ENCODE measurements at places on chromosomes 3 and 15.

- DNase-seq = no peak
These were observed 69.8 kb upstream of the CTXND1 start for GRCh38 chr15:80321853-80322252.

- no peak for DNase-seq
These were observed 77.2 kb downstream of the FAM81A start for GRCh38 chr15:59515190-59515589.

- no peak for DNase-seq
These were observed 120.3 kb upstream of the PRR20G start for GRCh38 chr3:127408022-127408683.

GRCh38 chr3:8593021-8593827 is 51.4 kb downstream of the SSUH2 start:
- no peak for DNase-seq

- DNase-seq = no peak
These were observed 309.8 kb upstream of the CCDC54 start for GRCh38 chr3:107067421-107067820.

GRCh38 chr3:157093096-157093495 is 66.9 kb downstream of the CCNL1 start:
- DNase-seq = no peak

- no peak for DNase-seq
These were observed 179.9 kb downstream of the FAM43A start for GRCh38 chr3:194865615-194866014.

- DNase-seq = peak; percentile 7
These were observed 112.2 kb upstream of the SLC4A7 start for GRCh38 chr3:27596334-27596841.

GRCh38 chr3:557972-558371 is 361.4 kb downstream of the CHL1 start:
- no peak for DNase-seq

DNA sequence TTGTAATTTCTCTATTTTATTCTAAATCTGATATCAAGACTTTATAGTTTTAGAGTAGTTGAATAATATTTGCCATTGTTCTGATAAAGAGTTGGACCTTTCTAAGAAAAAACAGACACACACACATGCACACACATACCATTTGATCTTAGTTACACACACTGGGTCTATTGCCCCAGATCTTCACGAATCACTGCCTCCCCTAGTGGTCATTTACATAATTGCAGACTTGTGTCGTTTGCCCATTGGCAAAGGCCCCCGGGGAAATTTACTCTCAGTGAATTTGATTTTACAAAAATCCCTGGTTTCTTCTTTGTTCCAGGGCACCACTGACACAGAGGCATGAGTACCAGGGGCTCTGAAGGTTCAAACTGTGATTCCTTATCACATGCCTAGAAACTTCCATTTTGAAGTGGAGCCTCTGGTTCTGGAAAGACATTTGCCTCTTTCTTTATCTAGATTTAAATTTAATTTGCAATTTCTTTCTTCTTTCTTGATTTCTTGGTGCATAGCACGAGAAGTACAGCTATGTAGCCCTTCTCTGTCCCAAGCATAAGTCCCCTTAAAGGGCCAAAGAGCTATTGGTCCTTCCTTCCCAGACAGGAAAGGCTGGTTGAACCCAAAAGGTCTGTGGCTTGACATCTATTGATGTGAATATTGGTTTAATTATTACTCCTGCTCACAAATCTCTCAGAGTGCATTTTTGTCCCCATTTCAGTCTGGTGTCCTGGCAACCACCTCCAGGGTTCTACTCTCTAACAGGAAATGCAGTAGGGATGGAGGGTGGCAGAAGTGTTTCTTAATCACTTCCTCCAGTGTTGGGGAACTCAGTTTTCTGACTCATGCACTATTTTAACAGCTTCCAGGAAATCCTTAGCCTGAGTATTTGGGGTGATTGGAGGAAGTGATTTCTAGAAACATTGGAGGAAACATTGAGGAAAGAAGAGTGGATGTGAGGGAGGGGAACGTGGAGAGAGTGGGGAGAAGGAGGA is 32.4 kb upstream of the SLC6A11 start:
- DNase-seq = no peak

- no peak for DNase-seq
These were observed 710 bp downstream of the LRRC57 start for GRCh38 chr15:42547918-42548248.

GRCh38 chr3:190533511-190534281 is 19.8 kb downstream of the IL1RAP start:
- no peak for DNase-seq

GRCh38 chr3:24428481-24428880 is 66.2 kb downstream of the THRB start:
- no peak for DNase-seq

DNA sequence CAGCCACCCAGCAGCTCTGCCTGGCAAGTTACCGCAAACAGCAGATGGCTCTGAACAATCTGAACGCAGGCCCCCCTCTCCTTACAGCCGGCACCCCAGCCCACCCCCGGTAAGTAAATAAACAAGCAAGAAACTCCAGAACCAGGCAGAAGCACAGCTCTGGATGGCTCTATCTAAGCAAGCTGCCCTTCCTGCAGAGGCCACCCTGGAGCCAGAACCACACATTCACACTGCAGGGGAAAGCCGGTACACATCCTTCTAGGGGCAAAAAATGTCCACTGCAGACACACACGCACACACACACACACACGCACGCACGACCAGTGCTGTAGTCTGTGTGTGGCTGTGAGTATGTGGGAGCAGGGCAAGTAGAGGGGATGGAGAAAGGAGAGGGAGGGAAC is 63.9 kb downstream of the ADCY5 start:
- DNase-seq = no peak

- DNase-seq = no peak
These were observed 25.8 kb upstream of the RSL24D1 start for GRCh38 chr15:55222588-55222987.

DNA sequence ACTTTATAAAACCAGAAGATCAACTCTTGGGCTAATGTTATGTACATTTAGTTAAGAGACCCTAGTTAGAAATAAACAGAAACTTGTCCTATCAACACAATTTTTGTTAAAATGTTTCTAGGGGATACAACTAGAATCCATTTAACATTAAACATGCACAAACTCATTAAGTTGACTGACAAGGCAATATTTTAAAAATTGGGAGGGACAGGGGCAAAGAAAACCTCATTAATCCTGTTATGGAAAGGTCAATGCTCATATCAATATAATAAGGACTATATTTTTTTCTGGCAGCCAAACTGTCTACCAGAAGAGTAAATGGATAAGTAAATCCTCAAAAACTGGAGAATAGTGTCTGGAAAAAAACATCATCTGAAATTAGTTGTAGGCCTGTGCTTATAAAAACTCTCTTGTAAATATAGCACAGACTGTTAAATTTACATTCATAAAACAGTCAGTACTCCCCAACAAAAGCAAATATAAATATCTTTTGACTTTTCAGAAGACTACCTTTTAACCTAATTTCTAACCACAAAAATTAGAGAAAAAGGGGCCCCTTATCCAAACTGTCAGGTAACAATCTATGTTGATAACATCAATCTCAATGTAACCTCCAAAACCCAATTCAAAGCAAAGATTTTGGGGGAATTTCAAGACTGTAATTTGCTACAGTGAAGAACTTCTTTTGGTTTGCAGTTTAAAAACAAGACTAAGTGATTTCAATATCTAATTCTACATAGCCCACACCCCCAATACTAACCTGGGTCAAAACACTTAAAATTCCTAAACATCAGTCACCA is 4.2 kb downstream of the TRA2B start:
- DNase-seq = no peak

DNA sequence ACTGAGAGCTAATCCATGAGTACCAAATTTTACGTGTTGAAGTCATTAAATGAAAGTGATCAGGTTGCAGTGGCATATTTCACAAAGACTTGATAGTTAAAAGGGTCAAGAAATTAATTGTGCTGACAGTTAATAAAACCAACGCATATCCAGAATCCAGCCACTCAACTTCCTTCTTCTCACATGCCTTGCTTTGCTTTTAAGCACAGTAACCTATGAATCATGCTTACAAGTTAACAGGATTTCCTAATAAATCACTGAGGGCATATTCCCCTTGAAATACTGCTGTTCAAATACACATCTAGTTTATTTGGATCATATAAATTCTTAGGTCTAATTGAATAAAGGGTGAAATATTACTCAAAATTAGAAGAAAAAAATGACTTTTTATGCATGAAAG is 801.5 kb upstream of the EPHA6 start:
- DNase-seq = no peak

GRCh38 chr15:73632670-73633058 is 525 bp downstream of the NPTN start:
- peak; percentile 41 for DNase-seq

GRCh38 chr3:20073683-20074082 is 33.4 kb downstream of the KAT2B start:
- no peak for DNase-seq

DNA sequence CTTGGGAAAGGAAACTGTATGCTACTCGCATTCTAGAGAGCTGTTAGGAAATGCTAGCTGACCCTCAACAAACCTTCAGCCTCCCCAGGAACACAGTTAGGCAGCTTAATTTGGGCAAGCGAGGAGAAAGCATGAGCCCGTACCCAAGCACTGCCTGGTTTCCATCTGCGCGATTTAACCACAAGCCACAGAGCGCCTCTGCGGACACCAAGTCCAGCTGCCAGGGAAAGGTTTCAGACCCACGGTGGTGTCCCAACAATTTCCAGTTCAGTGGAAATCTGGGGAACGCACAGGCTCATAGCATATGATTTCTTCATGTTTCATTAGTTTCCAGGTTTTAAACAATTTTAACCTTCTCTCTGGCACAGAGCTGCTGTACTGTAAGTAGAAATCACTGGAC is 617.6 kb downstream of the FHIT start:
- DNase-seq = no peak

DNA sequence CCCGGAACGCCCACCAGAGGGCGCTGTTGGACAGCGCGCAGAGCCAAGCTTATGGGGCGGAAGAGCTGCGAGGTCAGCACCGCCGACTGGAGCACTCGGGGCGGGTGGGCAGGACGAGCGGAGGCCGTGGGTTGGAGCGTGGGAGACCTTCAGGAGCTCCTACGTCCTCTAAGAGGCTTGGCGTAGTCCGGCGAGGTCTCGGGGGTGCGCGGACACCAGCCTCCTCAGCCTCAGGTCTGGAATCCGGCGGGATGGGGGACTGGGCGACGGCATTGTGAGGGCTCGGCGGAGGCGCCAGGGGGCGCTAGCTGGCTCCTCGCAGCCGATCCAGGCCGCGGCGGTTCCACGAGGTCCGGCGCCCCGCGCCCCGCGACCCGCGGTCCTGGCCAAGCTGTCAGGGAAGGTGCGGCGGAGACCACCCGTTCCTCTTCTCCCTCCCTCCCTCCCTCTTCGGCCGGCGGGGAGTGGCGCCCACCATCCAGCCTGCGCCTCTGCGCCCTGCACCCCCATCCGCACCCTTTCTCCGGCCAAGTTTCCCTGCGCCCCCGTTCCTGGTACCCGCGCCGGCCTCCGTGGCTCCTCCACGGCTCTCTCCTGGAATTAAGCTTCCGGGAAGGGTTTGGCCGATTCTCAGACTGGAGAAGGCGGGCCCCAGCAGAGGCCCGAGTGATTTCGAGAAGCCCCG is 24.3 kb upstream of the POLG start:
- DNase-seq = peak; percentile 86

- no peak for DNase-seq
These were observed 78.0 kb downstream of the ALCAM start for GRCh38 chr3:105444725-105445124.

- DNase-seq = no peak
These were observed 267.0 kb upstream of the UMPS start for GRCh38 chr3:124463234-124463633.

GRCh38 chr3:158420654-158421396 is 150.2 kb upstream of the MLF1 start:
- DNase-seq = no peak
